A549 treated with GW870086 at 1 μM for 4 hours (cell line): ENCODE measurements at places on chromosomes 2 and 18. TPM values are rescaled to one million over a fixed set of nuclear protein-coding genes. Genes with fewer than 3 reads are reported as not detected.

The STARD6 gene
- 0.22 TPM in 1 of 5 replicates, not detected in the others for total RNA-seq

The ESPNL gene
- 0.10 to 0.17 TPM (median 0.15 TPM) in 5 replicates for total RNA-seq

The PLB1 gene
- total RNA-seq = 0.99 to 1.8 TPM (median 1.6 TPM) in 5 replicates

The TP53I3 gene
- 257 to 283 TPM (median 269 TPM) in 5 replicates for total RNA-seq

The CTAGE1 gene
- not detected in 5 replicates for total RNA-seq

The GPBAR1 gene
- total RNA-seq = 0.19 to 0.42 TPM (median 0.23 TPM) in 5 replicates

The HK2 gene
- total RNA-seq = 0.71 to 1.2 TPM (median 0.93 TPM) in 5 replicates
